ENCODE measurements at places on chromosomes 13 and 19.

DNA sequence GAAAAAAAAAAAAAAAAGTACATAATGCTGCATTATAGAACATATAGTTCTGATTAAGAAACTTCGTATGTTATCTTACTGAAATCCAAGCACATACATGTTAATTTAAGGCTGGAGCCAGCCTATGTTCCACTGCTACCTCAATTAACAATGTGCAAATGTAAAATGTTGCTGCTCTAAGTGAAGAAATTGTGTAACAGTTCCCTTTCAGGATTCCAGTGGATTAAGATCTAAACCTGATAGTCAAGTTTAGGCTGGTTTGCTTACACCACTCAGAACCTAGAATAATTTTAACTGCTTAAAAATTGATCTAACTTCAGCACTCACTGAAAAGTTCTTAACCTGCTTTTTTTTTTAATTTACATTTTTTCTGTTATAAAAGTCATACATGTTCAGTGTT, 4.2 kb downstream of the VPS36 start:
- no peak for DNase-seq

DNA sequence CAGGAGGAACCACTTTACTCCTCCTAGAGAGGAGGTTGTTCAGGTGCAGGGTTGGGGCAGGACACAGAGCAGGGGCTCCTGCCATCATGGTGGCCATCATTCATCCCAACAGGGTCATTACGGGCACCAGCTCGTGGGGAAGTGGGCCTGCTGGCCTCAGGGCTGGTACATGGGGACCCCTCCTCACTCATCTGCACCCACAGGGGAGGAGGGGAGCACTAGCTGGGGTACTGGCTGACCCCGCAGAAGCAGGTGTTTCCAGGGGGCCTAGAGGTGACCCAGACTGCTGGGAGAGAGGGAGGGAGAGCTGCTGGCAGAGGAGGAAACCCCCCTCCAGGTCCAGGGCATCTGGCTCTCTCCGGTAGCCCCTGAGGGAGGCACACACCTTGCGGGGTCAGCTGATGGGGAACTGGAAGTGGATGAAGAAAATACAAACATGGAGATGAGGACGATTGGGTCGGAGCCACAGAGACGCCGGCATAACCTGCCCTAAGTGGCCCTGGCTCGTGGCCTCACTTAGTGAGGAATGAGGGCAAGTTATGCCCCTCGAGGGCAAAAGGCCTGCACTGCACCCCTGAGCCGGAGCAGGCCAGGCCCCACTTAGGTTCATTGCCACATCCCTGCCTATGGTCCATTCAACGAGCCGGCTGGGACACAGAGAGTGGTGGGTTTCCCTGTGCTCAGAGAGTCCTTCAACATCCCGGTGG, 76.2 kb downstream of the SOX1 start:
- no peak for DNase-seq

GRCh38 chr19:9644472-9644871, 23.4 kb upstream of the ZNF561 start:
- no peak for DNase-seq

DNA sequence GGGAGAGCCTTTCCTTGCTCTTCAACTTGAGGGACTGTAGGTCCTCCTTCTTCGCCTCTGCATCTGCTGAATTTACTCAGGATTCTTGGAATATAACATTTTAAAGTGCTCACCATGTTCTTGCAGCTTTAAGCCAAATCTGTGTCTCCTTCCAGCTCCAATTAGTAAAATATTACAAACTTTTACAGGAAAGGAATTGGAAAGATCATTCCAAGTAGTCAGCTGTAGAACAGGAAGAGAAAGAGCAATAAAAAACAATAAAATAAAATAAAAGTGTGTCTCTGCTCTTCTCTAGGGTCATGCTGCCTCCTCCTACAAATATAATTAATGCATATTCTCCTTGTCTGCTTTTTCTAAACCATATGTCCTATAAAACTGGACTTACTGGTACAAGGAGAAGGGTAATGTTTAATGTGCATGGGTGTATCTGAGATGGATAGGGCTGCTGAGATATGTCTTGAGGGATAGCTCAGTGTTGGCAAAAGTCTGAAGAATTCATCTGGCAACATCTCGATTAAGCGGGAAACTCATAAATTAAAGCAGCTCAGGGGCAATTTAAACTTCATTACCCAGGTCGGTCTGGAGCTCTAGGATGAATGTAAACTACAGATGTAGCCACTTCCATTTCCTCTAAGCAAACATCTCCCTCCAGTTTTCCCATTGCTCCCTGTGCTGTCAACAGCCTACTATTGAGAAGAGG, 25.0 kb downstream of the ENOX1 start:
- no peak for DNase-seq

DNA sequence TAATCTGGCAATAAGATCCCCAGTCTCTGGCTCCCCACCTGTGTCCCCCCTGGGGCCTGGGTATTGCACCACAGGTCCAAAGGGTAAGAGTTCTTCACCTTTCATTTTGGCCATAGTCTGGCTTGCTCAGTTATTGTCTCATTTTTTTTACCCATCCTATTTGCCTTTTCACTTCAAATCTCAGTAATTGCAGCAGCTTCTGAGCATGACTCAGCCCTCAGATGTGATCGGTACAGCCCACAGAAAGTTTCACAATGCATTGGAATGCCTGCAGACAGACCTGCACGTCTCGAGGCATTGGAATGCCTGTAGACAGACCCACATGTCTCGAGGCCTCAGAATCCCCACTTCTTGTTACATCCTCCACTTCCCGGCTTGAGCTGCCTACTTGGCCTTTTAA, 173.6 kb downstream of the NUFIP1 start:
- DNase-seq, result no peak

All from NCI-H2081 treated with DMSO at 0.1 percent for 48 hours (cell line).